ENCODE measurements at places on chromosomes 4 and X. TPM values are rescaled to one million over a fixed set of nuclear protein-coding genes. Genes with fewer than 3 reads are reported as not detected.

DNA sequence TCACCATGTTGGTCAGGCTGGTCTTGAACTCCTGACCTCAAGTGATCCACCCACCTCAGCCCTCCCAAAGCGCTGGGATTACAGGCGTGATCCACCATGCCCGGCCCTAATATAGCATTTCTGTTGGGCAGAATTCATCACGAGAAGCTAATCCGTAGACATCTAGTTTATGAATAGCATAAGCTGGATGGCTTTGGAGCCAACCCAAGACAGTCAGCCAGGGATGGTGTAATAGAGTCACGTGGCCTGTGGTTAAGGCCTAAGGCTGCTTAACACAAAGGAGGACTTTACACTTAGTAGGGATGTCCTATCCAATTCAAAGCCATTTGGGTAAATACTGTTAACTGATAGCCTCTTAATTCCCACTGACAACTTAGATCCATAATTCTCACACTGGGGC lies 173.6 kb downstream of the RAP1GDS1 start:
- no peak for DNase-seq

DNA sequence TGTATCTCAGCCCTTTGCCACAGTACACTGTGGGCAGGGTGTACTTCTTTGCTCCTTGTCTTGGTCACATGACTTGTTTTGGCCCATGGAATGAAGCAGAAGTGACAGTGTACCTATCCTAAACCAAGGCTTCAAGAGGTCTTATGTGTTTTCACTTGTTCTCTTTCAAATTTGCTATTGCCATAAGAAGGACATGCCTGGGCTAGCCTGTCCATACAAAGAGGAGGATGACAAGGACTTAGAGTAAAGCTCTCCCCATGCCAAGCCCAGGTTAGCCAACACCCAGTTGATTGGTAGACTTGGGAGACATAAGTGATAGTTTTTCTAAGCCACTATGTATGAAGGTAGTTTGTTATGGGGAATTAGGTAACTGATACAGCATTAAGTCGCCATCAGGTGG lies 141.1 kb upstream of the MID1 start:
- DNase-seq, result no peak

Gene RASSF6
- under 0.01 TPM for total RNA-seq

Gene DRD5
- 2.0 TPM for total RNA-seq

GRCh38 chr4:17962171-17962570 lies 59.4 kb downstream of the LCORL start:
- no peak for DNase-seq

DNA sequence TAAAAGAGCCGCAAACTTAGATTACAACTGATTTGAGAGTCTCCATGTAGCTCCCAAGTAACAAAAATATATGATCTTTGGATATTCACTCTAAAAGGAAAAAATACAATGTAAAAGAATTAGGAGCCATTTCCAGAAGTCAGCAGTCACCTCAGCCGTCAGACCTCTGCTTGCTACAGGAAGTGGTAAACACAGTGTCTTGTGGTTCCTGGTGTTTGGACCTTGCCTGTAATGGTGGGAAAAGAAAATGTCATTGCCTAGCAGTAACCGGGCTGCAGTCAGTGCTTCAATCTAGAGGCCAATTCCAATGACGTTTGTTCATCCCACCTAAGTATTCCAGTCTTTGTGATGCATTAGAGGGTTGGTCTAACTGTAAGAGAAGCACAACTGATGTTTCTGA lies 28.9 kb upstream of the SMIM31 start:
- DNase-seq, result no peak

- no peak for DNase-seq
Observed at GRCh38 chr4:106062452-106062875, 167.2 kb downstream of the NPNT start.

- no peak for DNase-seq
Observed at GRCh38 chr4:152972821-152973628, 36.9 kb downstream of the FHDC1 start.

Gene SLC16A2
- 13.0 TPM for total RNA-seq

Gene ARHGAP24
- total RNA-seq, result 1.6 TPM

DNA sequence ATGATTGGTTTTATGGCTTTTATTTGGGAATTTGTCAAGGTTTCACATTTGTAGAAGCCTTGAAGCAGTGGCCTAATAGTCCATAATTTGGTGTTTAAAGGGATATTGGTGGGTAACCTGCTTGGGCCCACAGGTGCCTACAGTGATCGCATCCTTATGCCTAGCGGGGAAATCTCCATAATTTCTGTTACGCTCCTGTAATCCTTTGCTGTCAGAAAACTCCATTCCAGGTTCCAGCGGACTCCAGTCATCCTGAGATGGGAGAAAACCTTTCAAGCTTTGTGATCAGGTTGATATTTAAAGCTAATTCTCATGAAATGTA lies 257.0 kb upstream of the JADE1 start:
- no peak for DNase-seq

All from frontal cortex (tissue), 4 donors.